Left renal cortex interstitium (tissue), 4 donors: ENCODE measurements at places on chromosomes 11 and 22. TPM values are rescaled to one million over a fixed set of nuclear protein-coding genes. Genes with fewer than 3 reads are reported as not detected.

DNA sequence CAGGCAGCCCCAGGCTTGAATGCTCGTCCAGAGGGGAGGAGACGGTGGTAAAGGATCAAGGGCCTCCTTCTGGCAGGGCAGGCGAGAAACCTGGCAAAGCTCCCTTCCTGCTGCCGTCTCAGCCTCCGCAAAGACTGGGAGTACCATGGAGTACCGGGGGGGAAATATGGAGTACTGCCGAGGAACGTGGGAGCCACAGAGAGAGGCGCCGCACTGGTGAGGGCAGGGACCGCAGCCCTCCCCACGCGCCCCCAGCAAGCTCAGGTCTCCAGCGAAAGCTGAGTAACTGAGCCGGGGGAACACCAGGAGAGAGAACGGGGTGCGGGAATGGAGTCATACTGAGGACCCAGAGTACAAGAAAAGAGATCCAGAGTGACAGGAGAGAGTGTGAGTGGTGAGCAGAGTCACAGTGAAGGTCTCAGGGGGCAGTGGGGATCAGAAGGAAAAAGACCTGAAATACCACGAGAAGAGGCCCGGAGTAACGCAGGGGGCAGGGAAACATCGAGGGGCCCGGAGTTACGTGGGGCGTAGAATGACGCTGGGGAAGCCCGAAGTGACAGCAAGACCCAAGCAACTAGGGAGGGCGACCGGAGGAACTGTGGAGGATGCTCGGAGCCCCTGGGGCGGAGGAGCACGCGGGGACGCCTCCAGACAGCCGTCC, 740 bp downstream of the EML3 start:
- DNase-seq, result no peak

- no peak for DNase-seq
Observed at GRCh38 chr22:22993184-22993583, 77.1 kb upstream of the GNAZ start.

DNA sequence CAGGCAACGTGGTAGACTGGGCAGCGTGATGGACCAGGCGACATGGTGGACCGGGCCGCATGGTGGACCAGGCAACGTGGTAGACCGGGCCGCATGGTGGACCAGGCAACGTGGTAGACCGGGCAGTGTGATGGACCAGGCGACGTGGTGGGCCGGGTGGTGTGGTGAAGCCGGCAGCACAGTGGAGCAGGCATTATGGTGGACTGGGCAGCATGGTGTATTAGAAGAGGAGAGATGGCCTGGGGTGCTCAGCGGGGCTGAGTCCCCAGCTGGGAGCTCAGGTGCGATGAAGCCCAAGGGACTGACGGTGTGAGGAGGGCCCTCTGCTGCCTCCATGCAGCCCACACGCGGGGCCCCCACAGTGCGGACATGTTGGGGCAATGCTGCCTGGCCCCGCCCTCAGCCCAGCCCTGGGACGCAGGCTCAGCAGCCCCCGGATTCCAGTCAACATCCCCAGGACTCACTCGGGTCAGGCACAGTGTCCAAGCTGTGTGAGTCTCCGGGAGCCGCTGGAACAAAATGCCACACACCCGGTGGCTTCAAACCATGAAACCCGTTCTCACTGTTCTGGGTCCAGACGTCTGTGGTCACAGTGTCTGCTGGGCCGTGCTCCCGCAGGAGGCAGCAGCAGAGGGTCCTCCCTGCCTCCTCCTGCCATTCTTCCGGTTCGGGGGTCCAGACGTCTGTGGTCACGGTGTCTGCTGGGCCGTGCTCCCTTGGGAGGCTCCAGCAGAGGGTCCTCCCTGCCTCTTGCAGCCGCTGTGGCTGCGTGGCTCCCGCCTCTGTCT, 1084.9 kb downstream of the BRD1 start:
- no peak for DNase-seq

DNA sequence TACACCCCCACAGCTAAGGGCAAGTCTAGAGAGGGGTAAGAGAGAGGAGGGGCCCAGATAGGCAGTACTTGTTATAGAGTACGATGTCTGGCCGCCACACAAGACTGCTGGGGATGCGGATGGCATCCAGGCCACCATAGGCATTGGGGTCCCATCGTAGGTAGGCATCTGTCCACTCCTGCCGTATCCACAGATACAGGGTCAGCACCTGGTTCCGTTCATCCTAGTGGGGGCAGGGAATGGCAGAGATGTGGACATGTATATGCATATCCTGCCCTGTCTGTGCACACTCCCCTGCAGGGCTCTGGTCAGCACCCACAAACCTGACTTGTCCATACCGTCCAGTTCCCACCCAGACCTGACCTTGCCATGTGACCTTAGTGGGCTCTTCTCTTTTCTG, 2.1 kb downstream of the CHRNA10 start:
- DNase-seq, result no peak

DNA sequence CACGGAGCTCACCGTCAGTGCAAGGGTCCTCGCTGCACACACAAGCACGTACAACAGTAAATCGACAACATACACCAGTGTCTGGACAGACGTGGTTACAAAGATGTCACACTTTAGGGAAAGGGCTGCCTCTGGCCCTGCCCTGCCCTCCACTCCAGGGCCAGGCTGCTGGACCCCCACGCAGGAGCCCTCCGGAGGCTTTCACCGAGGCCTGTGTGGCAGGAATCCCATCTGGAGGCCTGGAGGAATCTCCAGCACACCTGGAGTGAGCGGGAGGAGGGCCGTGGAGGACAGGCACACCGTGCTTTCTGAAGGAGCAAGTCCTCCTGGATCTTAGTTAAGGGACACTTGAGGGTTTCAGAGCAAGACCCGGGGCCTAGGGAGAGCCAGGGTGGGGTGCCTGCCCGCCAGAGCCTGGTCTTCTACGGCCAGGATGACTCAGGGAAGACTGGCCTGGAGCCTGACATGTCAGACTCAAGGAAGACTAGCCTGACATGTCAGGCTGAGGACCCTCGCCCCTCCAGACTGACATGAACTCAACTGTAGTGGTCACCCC, 2.1 kb upstream of the PIM3 start:
- DNase-seq, result no peak

DNA sequence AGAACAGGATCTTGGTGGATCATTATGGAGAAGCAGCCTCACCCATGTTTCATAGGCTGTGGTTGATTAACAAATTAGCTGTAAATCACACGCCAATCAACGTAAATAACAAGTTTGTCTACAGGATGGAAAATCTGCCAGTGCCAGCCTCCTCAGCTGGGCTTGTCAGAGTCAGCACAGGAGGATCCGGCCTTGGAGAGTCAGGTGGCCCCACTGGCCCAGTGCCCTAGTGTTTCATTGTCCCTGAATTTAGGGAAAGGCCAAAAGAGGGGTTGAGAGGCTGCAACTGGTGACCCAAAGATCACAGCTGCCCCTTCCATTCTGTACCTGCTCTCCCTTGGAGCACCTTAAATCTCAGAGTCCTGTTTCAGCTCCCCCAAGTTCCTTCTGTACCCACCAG, 42.4 kb downstream of the TRIM29 start:
- no peak for DNase-seq

GRCh38 chr22:20383538-20383937, 10.4 kb upstream of the ZNF74 start:
- DNase-seq, result no peak

DNA sequence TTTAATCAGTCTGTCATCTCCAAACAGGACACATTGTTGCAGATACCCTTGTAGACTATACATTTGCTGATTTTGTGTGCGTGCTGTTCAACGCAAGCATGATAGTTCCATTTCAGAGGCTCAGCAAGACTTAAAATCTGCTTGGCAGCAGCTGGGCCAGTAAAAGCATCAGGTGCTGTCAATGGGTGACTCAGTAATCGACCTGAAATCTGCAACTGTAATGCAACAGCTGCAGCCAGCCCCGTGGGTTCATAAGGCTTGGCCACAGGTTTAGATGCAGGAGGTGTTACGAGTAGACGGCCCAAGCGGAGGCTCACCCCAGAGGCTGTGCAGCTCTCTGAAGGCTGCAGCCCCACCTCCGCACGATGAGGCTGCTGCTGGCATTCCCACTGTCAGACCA, 84.6 kb downstream of the NTM start:
- DNase-seq, result no peak

GRCh38 chr22:37420686-37421467, 6.4 kb downstream of the ELFN2 start:
- DNase-seq, result no peak

DNA sequence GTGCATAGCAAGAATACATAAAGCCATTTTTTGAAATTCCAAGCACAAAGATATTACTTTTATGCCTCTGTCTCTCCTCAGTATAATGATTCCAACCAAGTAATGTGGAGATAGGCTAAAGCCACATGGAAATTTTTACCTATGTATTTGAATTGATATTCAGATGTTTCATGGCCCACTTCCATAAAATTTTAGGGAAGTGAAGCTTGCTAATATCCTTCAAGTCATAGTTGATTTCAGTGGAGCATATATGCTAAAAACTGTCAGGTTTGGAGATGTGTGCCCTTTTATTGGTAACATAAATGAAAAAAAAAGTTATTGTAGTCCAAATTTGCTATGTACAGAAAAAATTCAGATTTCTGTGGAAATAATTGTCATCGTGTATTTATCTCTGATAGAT, 12.3 kb downstream of the MS4A4E start:
- no peak for DNase-seq

SUSD2 gene
- 12.4 TPM for polyA plus RNA-seq

PLEKHB1 gene
- 17.6 TPM for polyA plus RNA-seq
